ENCODE measurements at places on chromosomes 7 and 10.

GRCh38 chr10:52466464-52466863 is 152.4 kb downstream of the DKK1 start:
- no peak for DNase-seq

DNA sequence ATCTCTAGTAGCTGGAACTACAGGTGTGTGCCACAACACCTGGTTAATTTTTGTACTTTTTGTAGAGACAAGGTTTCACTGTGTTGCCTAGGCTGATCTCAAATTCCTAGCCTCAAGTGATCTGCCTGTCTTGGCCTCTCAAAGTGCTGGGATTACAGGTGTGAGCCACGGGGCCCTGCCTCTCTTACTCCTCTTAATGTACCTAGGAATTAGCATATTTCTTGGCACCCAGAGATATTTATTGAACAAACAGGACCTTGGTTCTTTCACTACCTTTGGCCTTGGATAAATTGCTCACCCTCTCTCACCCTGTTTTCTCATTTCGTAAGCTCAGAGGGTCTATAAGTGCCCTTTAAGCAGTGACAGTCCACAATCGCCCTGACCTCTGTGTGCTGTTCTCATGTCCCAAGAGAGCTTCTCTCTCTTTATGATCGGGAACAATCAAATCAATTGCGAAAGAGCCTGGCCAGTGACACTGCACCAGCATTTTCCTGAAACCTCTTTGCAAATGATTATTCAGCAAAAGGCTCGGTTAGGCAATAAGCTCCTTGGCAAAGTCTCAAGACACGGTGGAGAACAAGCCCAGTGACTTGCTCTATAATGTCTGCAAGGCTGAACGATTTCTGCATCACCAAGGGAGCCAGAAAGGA is 117.7 kb downstream of the APBB1IP start:
- DNase-seq, result peak; percentile 4

DNA sequence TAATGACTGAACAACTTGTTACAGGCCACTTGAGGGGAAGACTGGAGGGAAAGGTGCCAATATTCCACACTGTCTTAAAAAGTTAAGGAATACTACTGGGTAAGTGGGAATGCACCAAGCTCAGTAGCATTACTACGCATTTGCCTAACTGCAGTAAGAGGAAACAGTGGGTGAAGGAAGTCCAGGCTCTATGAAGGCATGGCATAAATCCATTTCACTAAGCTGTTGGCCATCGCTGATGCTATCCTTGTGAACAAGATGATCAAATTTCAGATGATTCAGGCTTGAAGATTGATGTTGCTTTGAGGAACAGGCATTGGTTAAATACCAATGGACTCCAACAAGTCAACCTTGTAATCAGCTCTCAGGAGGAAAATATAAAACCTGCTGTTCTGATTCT is 44.2 kb upstream of the TES start:
- no peak for DNase-seq

DNA sequence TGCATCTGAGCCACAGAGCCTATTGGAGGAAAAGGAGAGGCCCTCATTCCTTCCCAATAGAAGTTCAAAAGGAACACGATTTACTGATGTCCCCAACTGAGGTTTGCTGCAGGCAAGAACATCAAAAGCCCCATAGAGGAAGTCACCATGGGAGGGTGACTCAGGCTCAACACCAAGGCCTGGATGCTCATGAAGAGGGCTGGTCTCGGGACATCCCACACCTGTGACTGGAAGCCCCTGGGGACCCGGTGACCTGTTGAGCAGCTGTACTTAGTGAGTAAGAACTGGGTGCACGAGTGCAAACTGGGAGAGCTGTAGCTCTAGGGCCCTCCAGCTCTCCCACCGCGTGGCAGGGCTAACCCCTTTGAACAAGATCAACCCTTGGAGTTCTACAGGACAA is 38.0 kb downstream of the CYTH3 start:
- DNase-seq, result no peak

GRCh38 chr7:152144557-152145245 is 119.2 kb downstream of the GALNT11 start:
- no peak for DNase-seq

DNA sequence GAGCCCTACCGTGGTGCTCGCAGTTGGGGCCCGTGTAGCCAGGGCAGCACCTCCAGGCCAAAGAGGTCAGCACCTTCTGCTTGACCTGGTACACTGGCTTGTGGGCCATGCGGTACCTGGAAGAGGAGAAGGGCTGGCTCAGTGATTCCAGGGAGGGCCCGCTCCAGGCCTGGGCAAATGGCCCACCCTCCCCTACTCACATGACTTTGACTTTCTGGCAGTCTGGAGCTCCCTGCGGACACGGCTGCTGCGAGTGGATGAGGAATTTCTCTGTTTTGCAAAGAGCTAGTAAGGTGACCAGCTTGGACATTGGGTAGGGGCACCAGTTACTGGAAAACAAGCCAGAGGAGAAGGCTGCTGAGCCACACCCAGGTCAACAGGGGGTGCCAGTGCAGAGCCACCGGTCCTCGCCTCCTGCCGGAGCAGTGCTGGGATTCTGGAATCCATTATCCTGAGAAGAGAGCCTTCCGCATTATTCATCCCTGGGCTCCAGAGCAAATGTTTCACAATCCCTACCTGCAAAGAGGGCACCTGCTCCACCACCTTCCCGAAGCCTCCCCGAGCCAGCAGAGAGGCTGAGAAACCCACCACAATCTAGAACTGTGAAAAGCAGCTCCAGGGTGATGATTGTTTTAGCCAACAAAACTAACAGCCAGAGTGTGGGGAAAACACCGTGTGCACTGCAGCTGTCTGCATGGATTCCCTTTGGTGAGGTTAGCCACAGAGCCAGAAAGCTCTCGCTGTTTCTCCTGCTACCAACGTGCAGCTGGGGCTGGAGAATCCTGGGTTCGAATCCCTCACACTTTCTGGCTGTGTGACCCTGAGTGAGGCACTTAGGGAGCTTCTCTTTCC is 11.8 kb downstream of the MMRN2 start:
- no peak for DNase-seq

GRCh38 chr7:44116789-44117666 is 6.3 kb downstream of the POLD2 start:
- DNase-seq, result no peak

- peak; percentile 84 for DNase-seq
Observed at GRCh38 chr10:84424731-84425167, 96.4 kb downstream of the CCSER2 start.

- peak; percentile 31 for DNase-seq
Observed at GRCh38 chr7:70040970-70041766, 442.9 kb downstream of the AUTS2 start.

DNA sequence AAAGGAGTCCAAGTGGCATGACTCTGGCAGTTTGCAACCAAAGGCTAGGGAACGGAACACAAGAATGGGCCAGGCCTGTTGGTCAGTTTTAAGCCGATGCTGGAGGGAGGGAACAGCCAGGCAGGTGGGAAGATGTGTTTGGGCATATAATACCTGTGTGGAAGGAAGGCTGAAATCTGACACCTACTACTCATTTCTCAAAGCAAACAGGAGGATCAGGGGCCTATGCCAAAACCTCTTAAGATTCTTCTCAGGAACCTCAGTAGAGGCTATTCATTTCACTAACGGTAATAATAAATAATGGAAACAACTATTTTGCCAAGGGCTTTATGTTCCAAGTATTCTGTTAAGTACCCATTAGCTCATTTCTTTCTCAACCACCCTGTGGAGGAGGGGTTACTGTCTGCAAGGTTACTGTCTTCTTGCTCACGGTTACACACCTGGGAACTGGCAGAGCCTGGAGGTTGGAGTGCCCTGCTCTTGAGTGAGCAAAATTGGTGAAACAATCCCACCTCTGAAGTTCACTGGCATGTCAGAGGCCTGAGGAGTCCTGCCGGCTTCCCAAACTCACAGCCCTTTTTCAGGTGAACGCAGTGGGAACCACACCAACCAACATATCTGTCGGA is 35.5 kb downstream of the GOT1 start:
- DNase-seq, result no peak

DNA sequence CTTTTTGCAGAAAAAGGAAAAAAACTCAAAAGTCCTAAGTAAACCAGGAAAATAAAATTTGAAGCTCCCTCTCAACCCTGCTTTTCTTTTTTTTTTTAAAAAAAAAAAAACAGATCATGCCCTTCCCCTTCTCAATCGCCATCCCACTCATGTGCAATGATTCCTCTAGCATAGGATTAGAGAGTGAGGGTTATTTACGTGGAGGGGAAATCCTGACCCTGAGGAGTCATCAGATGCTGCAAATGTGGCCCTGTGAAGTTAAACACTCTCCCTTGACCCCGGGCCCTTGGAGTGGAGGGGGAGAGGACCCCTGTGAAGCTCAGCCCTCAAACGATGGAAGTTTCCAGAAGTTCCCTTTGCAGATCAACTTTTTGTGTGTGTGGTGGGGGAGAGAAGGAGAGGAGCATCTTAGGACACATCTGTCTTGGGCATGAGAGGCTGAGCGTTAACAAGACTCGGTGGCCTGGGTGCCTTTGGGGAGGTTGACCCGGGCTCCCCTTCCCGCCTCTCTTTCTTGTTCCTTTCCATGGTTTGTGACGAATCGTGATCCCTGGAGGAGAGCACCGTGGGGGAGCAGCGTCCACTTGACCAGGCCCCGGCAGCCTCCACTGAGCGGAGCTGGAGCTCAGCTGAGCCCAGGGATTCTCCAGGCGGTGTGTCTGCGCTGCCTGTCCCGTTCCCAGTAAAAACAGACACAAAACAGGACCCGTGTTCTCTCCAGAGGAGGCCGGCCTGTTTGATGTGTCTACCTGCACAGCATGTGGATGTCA is 1.5 kb upstream of the SHH start:
- no peak for DNase-seq

- no peak for DNase-seq
Observed at GRCh38 chr7:79652619-79653018, 199.2 kb upstream of the MAGI2 start.

- DNase-seq, result no peak
Observed at GRCh38 chr7:46153583-46153950, 232.5 kb upstream of the IGFBP3 start.

DNA sequence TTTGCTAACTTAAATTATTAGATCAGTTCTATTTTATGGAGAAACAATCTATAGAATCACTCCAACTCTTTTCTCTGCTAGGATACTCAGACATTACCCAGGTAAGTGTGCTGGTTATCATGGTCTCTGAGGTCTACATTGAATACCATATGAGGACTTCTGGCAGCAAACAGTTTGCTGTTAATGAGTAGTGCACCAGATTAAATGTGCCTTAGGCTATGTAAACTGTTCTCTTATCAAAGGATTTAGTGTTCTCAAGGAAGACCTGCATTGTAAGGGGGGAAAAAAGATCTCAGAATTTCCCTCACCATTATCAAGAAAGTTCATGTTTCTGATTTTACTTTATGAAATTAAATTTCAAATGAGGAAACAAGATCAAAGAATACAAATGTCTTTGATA is 107.5 kb downstream of the ITGB8 start:
- DNase-seq, result no peak

DNA sequence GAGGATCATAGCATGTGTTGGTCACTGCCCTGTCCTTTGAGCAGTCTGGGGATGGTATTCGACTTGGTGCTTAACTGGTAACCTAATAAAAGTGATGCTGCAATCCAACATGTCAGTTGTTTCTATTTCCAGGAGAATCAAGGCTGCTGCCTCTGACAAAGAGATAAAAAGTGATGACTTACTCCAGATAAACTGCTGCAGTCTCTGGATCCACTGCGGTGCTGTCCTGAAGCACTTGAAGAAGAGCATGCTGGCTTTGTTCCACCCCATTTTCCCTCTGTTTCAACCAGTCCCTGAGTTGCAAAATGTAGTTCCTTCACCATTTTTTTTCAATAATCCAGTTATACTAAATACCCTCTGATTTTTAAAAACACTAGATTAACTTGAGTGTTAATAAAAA is 403.5 kb upstream of the ANKRD30A start:
- DNase-seq, result no peak

GRCh38 chr7:26202019-26202990 is 760 bp downstream of the CBX3 start:
- DNase-seq, result peak; percentile 56

GRCh38 chr10:132319853-132320653 is 11.9 kb upstream of the LRRC27 start:
- DNase-seq, result peak; percentile 84

GRCh38 chr7:135599471-135599870 is 41.8 kb downstream of the NUP205 start:
- no peak for DNase-seq

- DNase-seq, result no peak
Observed at GRCh38 chr7:92717993-92718716, 118.2 kb downstream of the CDK6 start.

DNA sequence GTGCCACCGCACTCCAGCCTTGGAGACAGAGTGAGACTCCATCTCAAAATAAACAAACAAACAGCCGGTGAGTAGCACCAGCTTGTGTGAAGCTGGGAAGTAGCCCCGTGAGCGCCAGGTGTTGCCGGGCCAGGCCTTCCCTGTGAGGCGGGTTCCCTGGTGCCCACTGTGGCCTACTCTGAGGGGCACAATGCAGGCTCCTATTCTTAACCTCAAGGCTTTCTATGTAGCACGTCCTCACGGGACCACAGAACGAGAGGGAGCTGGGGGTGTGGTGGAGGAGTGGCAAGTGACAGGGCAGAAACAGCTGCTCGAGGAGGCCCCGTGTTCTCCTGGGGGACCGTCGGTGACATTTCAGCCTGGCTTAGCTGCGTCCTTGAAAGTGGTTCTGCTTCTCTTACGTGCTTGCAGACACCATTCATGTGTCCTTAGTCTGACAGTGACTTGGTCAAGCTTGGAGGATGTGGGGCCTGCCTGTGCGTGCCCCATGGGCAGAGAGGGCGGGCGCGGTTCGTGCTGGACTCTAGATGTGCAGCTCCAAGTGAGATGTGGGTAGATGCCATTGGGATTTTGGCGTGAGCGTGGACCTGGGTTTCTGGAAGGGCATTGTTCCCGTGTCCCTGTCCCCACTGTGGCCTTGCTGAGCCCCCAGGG is 116.6 kb downstream of the NKX6-2 start:
- DNase-seq, result no peak

DNA sequence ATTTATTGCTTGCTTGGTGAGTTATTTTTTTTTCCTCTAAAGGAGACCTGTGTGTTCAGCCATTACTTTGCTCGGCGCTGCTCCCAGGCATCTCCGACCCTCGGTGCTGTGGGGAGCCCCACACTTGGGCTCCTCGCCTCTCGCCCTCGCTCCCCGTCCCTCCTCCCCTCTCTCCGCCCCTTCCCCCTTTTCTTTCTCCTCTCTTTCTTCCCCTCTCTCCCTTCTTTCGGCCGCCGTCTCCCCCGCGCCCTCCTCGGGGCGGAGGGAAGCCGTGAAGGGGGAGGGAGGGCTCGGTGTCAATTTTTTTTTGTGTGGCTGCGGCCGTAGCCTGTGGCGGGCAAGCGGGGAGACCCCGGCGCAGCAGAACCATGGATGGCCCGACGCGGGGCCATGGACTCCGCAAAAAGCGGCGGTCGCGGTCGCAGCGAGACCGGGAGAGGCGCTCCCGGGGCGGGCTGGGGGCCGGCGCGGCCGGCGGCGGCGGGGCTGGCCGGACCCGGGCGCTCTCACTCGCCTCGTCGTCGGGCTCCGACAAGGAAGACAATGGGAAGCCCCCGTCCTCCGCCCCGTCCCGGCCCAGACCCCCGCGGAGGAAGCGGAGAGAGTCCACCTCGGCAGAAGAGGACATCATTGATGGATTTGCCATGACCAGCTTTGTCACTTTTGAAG is 1.1 kb downstream of the AUTS2 start:
- DNase-seq, result no peak

Data from RKO (cell line).